ENCODE measurements at places on chromosomes 2 and 18.

DNA sequence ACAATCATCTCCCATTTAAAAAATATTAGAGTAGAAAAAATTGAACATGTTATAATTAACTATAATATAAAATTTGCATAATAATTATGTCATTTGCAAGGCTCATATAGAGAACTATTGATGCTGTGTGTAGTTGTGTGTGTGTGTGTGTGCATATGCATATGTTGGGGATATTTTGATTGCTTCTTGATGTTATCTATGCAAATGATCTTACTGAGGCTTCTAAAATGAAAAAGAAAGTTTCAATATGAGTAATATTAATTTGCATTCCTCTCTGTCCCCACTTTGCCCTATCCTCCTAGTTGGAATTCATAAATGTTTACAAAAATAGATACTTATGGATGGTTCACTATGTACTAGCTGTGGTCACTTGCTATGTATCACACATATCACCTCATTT lies 523.3 kb downstream of the TRIB2 start:
- no peaks in the 10 kb centered on the region for H3K27me3 ChIP-seq
- DNase-seq, result no peak
- H3K36me3 ChIP-seq, result no peaks in the 10 kb centered on the region
- H3K4me3 ChIP-seq, result no peak overlapping the region
- H3K4me1 ChIP-seq, result no peaks in the 10 kb centered on the region

GRCh38 chr2:85978883-85979780 lies 90.3 kb upstream of the ST3GAL5 start:
- no peak overlapping the region for H3K27ac ChIP-seq
- DNase-seq, result no peak
- no peak overlapping the region for H3K4me3 ChIP-seq
- peaks cover 8% of the 10 kb centered on the region for H3K27me3 ChIP-seq
- peaks cover 7% of the 10 kb centered on the region for H3K4me1 ChIP-seq
- H3K36me3 ChIP-seq, result peaks cover 2% of the 10 kb centered on the region

GRCh38 chr2:216491793-216492596 lies 6.6 kb upstream of the RPL37A start:
- H3K27ac ChIP-seq, result no peak overlapping the region
- DNase-seq, result no peak
- H3K27me3 ChIP-seq, result no peaks in the 10 kb centered on the region
- H3K4me1 ChIP-seq, result peaks cover 11% of the 10 kb centered on the region
- no peaks in the 10 kb centered on the region for H3K36me3 ChIP-seq
- no peak overlapping the region for H3K4me3 ChIP-seq

DNA sequence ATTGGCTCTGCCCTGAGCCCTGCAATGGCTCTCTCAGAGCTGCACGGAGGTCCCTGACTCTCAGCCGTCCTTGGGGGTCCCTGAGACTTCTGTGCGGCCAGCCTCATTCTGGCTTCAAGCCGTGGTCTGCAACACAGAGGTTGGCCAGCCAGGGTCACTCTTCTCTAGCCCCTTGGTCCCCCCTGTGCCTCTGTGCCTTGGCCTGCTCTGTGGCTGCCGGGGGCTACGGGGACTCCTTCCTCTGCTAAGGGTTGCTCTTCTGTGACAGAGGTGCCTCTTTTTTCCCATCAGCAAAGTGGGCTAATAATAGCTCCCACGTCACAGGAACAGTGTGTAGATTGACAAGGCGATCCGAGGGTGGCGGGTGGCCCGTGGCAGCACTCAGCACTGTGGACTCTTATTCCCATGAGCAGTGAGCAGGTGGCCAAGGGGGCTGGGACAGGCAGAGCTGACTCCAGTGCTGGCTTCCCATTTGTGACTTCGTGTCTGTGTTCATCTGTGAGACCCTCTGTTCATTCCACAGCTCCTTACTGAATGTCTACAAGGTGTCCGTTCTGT lies 19.4 kb downstream of the INHBB start:
- H3K27ac ChIP-seq, result no peak overlapping the region
- peaks cover 5% of the 10 kb centered on the region for H3K27me3 ChIP-seq
- no peak overlapping the region for H3K4me3 ChIP-seq
- H3K4me1 ChIP-seq, result no peaks in the 10 kb centered on the region

DNA sequence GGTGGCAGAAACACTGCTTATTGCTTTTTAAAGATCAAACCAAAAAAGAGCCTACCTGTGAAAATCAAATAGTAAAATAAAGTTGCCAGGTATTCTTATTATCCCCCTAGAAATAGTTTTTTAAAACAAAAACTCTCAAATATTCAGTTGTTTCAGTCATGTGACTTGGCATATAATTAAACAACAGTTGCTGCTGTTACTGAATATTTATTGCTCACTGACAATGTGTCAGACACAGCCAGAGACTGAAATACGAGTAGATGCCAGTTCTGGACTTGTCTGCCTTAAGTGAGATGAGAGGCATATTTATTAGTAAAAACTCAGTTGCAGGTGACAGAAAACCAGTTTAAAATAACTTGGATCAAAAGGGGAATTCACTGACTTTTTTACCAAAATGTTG lies 106.0 kb upstream of the RAB12 start:
- no peak overlapping the region for H3K4me3 ChIP-seq
- H3K27me3 ChIP-seq, result peaks cover 4% of the 10 kb centered on the region
- H3K4me1 ChIP-seq, result no peaks in the 10 kb centered on the region
- H3K36me3 ChIP-seq, result no peaks in the 10 kb centered on the region
- no peak overlapping the region for H3K27ac ChIP-seq
- no peak for DNase-seq

GRCh38 chr18:7633171-7633570 lies 66.1 kb downstream of the PTPRM start:
- no peak overlapping the region for H3K4me3 ChIP-seq
- no peaks in the 10 kb centered on the region for H3K36me3 ChIP-seq
- no peaks in the 10 kb centered on the region for H3K4me1 ChIP-seq
- H3K27ac ChIP-seq, result no peak overlapping the region
- no peaks in the 10 kb centered on the region for H3K27me3 ChIP-seq

DNA sequence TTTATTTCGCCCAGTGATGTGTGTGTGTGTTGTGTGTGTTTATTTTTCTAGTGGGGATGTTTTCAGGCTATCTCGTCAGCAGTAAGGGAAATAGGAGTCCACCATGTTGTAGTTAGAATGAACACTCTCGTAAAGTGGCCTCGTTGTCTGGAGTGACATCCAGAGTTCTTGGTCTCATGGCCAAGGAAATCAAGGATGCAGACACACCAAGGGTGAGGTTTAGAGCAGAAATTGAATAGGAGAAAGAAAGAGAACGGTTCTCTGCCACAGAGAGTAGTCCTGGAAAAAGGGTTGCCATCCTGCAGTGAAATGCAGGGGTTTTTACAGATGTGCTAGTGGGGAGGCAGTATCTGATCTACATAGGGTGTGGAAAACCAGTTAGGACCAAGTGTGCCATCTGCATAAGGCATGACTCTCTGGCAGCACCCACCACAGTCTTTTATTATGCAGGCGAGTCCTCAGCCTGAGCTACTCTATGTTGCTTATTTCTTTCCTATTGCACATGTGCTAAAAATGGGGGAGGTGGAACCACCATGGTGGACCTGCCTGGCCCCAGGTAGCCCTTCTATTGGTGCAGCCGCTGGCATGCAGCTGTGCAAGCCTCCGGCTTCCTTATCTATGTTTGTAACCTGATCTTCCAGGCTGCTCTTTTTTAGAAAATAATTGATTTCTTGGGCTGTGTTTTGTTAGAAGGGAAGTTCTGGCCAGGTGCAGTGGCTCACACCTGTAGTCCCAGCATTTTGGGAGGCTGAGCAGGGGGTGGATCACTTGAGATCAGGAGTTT lies 23.2 kb downstream of the RALB start:
- no peaks in the 10 kb centered on the region for H3K27me3 ChIP-seq
- peaks cover 41% of the 10 kb centered on the region for H3K4me1 ChIP-seq
- peaks cover 46% of the 10 kb centered on the region for H3K36me3 ChIP-seq
- no peak overlapping the region for H3K27ac ChIP-seq
- H3K4me3 ChIP-seq, result no peak overlapping the region
- DNase-seq, result no peak

- H3K4me3 ChIP-seq, result no peak overlapping the region
- no peaks in the 10 kb centered on the region for H3K36me3 ChIP-seq
- no peak for DNase-seq
- no peak overlapping the region for H3K27ac ChIP-seq
- no peaks in the 10 kb centered on the region for H3K4me1 ChIP-seq
- H3K27me3 ChIP-seq, result peaks cover 7% of the 10 kb centered on the region
These were observed 694.1 kb downstream of the ARHGAP15 start for GRCh38 chr2:143823296-143823695.

GRCh38 chr2:32830196-32830595 lies 116.6 kb upstream of the LTBP1 start:
- H3K27ac ChIP-seq, result no peak overlapping the region
- DNase-seq, result no peak
- H3K4me3 ChIP-seq, result no peak overlapping the region
- H3K4me1 ChIP-seq, result no peaks in the 10 kb centered on the region

DNA sequence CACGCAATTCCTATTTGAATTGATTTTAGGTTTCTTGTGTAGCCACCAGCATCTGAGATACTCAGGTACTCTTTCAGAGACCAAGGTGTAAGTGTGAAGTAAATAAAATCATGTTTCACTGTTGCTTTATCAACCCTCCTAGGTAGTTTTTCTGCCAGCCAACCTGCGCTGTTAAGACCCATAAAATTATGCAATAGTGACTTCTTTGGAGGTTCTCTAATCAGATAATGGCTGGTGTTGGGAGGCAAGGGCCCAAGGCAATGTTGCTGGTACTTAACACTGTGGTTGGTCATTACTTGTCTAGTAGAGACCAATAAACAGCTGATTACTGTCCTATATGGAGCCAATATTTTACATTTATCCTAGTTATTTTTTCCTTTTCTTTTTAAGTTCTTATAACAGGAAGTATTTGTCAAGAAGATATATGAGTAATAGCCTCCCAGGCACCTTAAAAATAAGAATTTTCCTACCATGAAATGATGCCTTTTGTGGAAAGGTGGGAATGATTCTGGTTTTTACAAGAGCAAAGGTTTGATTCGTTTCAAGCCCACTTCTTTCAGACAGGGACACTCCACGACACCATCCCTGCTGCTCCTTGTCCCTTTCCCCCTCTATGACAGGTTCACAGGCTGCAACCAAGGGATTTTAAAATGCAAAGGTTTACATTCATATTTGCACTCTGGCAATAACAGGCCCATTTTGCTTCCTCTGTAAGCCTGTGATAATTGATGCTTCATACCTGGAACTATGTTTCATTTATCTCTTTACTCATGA lies 259.3 kb downstream of the MEIS1 start:
- no peak for DNase-seq
- H3K36me3 ChIP-seq, result no peaks in the 10 kb centered on the region
- no peaks in the 10 kb centered on the region for H3K27me3 ChIP-seq
- no peak overlapping the region for H3K4me3 ChIP-seq
- H3K4me1 ChIP-seq, result no peaks in the 10 kb centered on the region
- H3K27ac ChIP-seq, result no peak overlapping the region

DNA sequence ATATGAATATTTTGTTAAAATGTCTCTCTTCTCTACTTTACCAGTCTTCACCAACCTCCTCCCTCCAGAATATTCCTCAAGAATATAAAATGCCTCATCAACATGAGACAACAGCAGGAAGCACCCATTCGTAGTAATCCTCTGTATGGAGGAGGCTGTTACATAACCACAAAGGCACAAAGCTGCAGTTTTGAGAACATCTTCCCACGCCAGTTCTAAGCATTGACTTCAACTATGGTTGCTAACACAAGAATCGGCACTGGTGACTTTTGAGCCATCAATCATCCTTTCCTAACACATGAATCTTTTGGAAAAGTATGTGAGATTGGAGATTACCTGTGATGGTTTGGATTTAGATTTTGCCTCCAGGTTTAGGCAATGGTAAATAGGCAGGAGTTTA lies 54.9 kb upstream of the CYP1B1 start:
- peaks cover 4% of the 10 kb centered on the region for H3K4me1 ChIP-seq
- no peak overlapping the region for H3K4me3 ChIP-seq
- peaks cover 5% of the 10 kb centered on the region for H3K27me3 ChIP-seq
- no peak for DNase-seq
- peaks cover 2% of the 10 kb centered on the region for H3K36me3 ChIP-seq
- no peak overlapping the region for H3K27ac ChIP-seq

GRCh38 chr18:41022484-41022883 lies 932.5 kb upstream of the PIK3C3 start:
- no peaks in the 10 kb centered on the region for H3K4me1 ChIP-seq
- no peaks in the 10 kb centered on the region for H3K36me3 ChIP-seq
- H3K27ac ChIP-seq, result no peak overlapping the region
- no peak for DNase-seq
- no peak overlapping the region for H3K4me3 ChIP-seq
- H3K27me3 ChIP-seq, result no peaks in the 10 kb centered on the region

- peak overlapping the region; percentile 94 for H3K4me3 ChIP-seq
- DNase-seq, result no peak
- H3K36me3 ChIP-seq, result peaks cover 19% of the 10 kb centered on the region
- H3K27me3 ChIP-seq, result peaks cover 3% of the 10 kb centered on the region
- peaks cover 55% of the 10 kb centered on the region for H3K4me1 ChIP-seq
These were observed 1.1 kb downstream of the NPC1 start for GRCh38 chr18:23585007-23585871.

- H3K4me3 ChIP-seq, result no peak overlapping the region
- H3K4me1 ChIP-seq, result no peaks in the 10 kb centered on the region
- H3K27ac ChIP-seq, result no peak overlapping the region
- no peaks in the 10 kb centered on the region for H3K36me3 ChIP-seq
- DNase-seq, result no peak
These were observed 596.0 kb downstream of the BCL11A start for GRCh38 chr2:59957504-59957903.

DNA sequence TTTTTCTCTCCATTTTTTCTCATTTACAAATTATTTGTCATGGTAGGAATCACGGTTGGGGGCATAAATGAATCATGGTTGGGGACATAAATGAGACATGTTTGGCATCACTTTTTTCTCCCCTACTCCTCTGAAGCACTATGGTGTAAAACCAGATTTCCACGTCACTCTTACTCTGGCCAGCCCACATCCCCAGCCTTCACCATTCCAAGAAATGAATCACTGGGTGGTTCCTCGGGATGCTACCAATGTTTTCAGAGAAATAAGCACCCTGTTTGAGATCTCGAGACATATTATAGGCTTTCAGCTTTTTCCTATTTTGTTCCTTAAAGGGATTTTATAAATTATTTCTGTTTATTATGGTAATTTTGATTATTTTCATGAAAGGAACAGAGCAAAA lies 155.0 kb upstream of the SLC8A1 start:
- H3K36me3 ChIP-seq, result no peaks in the 10 kb centered on the region
- no peak for DNase-seq
- no peak overlapping the region for H3K27ac ChIP-seq
- H3K27me3 ChIP-seq, result no peaks in the 10 kb centered on the region
- H3K4me3 ChIP-seq, result no peak overlapping the region

GRCh38 chr2:52405980-52406379 lies 1361.6 kb upstream of the CHAC2 start:
- no peaks in the 10 kb centered on the region for H3K27me3 ChIP-seq
- H3K36me3 ChIP-seq, result no peaks in the 10 kb centered on the region
- no peak for DNase-seq
- no peaks in the 10 kb centered on the region for H3K4me1 ChIP-seq

DNA sequence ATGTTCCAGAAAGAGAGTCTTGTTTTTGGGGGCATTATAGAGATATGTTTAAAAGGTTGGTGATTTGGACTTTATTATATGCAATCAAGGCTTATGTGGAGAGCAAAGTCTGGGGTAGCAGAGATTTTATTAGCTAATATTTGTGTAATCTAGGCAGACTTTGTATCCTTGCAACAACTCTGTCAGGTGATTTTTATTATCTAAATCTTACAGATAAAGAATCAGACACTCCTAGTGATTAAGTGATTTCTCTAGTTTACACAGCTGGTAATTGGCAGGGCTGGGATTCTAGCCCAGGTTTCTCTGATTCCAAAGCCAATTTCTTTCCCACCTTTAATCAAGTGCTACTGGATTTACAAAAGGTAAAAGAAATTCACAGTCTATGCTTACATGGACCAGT lies 33.3 kb upstream of the NCK2 start:
- no peak for DNase-seq
- no peak overlapping the region for H3K4me3 ChIP-seq
- no peaks in the 10 kb centered on the region for H3K36me3 ChIP-seq
- H3K4me1 ChIP-seq, result peaks cover 5% of the 10 kb centered on the region
